Activated CD4-positive, alpha-beta memory T cell treated with anti-CD3 and anti-CD28 coated beads, Interleukin-2, amount 10 ng/mL, durations not matched to agents 7 days and 5 days (primary cell): ENCODE measurements at places on chromosomes 7 and 10. TPM values are rescaled to one million over a fixed set of nuclear protein-coding genes. Genes with fewer than 3 reads are reported as not detected.

The ACTR3C gene
- 4.9 TPM for total RNA-seq

The OPN4 gene
- not detected for total RNA-seq

The ZNF117 gene
- 4.3 TPM for total RNA-seq

The TRIM4 gene
- total RNA-seq = 29.5 TPM

The TMEM273 gene
- total RNA-seq = 100 TPM

The TDRD1 gene
- 0.35 TPM for total RNA-seq

The ZNF488 gene
- 0.10 TPM for total RNA-seq

The CDK1 gene
- total RNA-seq = 125 TPM

The SPACDR gene
- 4.3 TPM for total RNA-seq

The SP4 gene
- total RNA-seq = 54.3 TPM

- peak; percentile 33 for DNase-seq
These were observed at the start of gene GPR85 for GRCh38 chr7:113086431-113086888. Gene GPR85 (minus strand): TSS chr7:113086827. CDS start chr7:113084721, 2,106 bp downstream.

DNA sequence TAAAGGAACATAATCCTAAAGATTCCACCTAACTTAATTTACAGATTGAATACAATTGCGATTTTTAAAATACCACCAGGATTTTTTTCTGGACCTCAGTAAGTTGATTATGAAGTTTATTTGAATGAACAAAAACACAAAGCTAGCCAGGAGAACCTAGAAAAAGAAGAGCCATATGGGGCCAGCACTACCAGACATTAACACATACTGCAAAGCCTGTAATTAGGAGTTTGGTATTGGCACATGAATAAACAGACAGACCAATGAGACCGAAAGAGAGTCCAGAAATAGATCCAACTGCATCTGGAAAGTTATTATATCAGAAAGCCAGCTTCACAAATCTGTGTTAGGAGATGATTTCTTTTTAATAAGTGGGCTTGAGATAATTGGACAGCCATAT, 105.5 kb upstream of the CHST15 start:
- no peak for DNase-seq

DNA sequence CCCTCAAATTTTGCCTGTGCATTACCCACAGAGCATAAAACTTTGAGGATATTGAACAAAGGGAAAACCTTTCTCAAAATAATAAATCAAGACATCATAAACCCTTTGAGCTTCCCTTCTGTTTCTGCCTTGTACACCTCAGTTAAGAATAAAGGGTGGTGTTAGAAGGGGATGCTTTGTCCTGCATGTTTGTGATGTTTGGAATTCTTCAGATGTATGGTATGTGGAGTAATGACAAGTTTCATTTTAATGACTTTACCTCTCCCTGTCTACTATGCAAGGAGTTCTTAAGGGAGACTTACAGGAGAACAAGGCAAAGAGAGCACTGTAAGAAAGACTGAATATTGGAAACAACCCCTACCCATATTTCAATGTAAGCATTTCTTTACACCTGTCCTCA, 99.2 kb downstream of the HECW1 start:
- no peak for DNase-seq

DNA sequence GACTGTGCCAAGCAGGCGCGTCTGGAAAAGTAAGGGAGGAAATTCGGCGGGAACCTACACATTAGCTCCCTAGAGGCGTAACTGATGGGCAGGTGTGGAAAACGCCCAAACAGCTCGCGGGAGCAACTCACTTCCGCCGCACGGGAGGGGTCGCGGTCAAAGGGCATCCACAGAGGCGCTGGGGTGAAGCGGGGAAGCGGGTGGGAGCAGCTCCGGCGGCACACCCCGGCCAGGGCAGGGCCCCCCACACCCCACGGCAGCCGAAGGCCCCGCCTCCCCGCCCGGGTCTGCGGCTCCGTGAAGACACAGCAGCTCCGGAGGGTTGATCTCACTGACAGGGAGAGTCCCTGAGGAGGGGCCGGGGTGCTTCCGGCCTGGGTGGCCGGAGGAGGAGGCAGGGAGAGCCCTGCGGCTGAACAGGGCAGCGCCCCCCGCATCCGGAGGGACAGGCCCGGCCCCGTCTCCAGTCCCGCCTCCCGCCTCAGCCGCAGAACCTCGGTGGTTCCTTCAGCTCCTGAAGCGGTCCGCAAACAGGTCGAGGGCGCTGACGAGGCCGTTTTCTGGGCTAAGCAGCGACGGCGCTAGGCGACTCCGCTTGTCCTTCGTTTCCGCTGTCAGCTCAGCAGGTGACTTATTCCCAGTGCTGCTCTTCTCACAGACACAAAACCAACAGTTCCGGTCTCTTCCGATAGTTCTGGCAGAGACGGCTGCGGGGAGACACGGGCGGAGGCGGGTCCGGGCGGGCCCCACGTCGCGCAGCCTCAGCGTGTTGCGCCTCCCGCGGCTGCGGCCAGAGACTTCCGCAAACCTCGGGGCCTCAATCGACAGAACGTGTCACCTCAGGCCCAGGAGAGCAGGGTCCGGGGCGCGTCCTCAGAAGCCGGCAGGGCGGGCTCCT, 276.1 kb downstream of the DNAJB6 start:
- DNase-seq = peak; percentile 83

- DNase-seq = no peak
These were observed 41.7 kb downstream of the MAD1L1 start for GRCh38 chr7:2191016-2191415.

- no peak for DNase-seq
These were observed 51.9 kb upstream of the CTBP2 start for GRCh38 chr10:125212150-125212809.

- DNase-seq = no peak
These were observed 450.6 kb upstream of the SORCS1 start for GRCh38 chr10:107614939-107615685.

DNA sequence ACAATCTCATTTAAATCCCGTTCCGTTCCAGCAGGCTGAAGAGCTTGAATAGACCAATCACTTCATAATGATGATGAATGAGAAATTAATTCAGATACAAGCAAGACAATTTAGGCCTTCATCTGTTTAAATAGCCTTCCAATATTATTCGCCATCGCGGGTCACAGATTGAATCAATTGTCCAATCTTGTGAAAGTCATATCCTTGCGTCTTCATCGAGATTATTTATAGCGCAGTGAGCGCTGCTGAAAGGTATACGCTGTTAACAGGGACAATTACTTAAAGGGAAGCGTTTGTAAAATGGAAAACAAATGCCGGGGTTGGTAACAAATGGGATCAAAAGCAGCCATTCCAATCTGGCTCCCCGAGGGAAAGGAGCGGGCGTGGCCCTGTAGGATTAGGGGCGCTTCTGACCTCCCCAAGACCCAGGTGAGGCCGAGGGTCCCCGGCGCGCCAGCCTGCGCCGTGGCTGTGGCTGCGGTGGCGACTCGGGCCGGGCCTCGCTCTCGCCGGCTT, 8.6 kb downstream of the EVX1 start:
- DNase-seq = no peak

DNA sequence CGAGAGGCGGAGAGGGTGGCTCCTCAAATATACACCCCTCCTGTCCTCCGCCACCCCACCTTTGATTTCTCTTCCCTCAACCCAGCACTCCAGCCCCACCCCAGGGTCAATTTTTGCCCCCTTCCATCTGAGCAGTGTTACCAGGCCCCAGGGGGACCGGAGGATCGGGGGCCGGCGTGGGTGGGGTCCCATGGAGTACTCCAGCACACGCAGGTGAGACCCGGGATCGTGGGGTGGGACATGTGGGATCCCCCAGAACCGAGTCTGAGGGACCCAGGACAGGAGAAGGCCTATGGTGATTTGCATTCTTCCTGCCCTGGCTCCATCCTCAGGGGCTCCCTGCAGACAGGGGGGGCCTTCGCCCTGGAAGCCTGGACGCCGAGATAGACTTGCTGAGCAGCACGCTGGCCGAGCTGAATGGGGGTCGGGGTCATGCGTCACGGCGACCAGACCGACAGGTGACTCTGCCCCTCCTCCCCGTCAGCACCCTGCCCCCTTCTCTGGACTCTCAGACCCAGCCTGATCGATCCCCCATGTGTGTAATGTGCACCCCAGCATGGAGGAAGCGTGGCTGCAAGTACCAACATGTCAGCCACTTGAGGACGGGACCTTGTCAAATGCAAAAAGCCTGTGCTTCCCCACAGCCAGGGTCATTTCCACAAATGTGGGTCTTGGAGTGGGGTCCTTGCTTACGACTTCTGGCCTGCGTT, 744 bp downstream of the TRIP6 start:
- no peak for DNase-seq

DNA sequence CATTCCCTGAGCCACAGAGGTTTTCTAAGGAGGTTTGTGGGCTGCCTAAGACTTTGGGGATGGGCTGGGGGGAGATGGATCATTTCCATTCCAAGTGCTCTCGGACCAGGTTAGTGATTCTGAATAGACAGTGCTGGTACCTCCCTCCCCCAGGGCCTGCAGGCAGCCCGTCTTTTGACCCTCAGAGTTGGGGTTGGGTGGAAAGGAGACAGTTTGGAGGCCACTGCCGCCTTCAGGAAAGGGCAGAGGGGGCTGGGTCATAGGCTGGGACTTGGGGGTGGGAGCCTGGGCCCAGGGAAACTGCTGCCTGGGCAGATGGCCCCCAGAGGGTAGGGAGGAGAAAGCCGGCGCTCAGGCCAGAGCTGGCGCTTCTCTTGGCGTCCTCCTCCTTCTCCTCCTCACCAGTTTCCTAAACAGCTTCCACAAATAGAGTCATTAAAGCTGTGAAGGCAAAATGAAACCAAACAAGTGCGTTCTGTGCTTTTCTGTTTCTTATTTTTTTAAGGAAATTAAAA, 4.4 kb downstream of the UNC5B start:
- no peak for DNase-seq

DNA sequence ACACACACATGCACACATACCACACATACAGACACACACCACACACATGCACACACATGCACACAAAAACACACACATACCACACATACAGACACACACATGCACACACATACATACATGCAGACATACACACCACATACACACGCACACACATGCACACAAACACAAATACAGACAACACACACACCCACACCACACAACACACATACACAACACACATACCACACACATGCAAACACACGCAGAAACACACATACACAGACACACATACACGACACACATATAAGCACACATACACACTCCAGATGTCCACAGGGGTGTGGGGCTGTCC, 60.1 kb upstream of the PPP2R2D start:
- no peak for DNase-seq

GRCh38 chr7:42981601-42982000, 49.4 kb downstream of the MRPL32 start:
- DNase-seq = no peak

- DNase-seq = no peak
These were observed 826.1 kb downstream of the GRM8 start for GRCh38 chr7:126426652-126427051.

DNA sequence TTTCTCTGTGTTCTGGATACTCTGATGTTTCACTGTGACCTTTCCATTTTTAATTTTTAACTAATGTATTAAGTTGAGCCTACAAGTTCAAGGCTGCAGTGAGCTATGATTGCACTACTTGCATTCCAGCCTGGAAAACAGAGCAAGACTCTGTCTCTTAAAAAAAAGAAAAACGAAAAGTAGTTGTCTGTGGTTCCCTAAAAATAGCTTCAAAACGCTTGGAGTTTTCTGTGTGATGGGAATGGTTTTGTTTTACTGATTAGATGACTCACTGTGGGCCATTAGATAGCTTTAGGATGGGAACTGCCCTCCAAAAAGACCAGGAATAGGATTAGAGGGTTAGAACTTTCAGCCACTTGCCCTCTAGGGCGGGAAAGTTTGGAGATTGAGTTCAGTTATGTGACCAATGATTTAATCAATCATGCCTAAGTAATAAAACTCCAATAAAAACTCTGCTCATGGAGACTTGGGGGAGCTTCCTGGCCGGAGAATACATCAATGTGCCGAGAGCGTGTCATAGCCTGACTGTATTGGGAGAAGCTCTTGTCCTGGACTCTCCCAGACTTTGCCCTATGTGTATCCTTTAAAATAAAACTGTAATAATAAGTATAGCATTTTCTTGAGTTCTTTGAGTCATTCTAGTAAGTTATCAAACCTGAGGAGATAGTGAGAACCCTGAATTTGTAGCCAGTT, 147.1 kb downstream of the LYZL1 start:
- no peak for DNase-seq

GRCh38 chr7:4139656-4140625, 542.2 kb upstream of the FOXK1 start:
- no peak for DNase-seq

GRCh38 chr7:78149787-78150186, 351.2 kb downstream of the PHTF2 start:
- no peak for DNase-seq
